ENCODE measurements at places on chromosomes 5 and 9.
A peak's percentile ranks its signal among the peaks of the same experiment; 100 is the strongest.

DNA sequence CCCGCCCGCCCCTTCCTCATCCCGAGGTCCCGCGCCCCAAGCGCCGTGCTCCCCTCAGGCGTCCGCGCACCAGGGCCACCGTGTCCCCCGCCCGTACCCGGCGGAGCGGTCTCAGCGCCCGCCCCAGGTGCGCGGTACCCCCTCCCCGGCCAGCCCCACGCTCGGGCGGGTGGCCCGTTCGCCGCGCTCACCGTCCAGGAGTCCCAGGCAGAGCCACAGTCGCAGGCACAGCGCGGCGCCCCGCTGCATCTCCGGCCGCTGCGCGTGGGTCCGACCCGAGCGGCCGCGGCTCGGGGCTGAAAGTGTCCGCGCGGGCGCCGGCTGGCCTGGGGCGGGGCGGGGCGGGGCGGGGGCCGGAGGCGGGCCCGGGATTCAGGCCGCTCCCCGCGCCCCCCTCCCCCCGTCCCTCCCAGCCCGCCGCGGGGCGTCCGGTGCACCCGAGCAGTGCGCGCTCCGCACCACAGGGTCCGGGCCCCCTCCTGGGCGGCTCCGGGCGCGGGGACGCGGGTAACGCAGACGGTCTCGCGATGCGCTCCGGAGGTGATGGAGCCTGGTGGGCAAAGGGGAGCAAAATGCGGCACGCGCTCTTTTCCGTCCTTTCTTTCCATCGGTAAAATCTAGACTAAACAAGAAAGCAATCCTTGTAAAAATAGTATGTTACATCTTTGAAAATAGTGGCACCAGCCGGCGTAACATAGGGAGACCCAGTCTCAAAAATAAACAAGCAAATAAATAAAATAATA, at the start of gene FLT4:
FLT4 (minus strand) TSS at position 304 of the 743 bp plus-strand sequence; CDS start at position 249, 55 bp downstream.
- DNase-seq, result no peak

- no peak for DNase-seq
Measured at GRCh38 chr9:20152151-20152725, 363.4 kb upstream of the SLC24A2 start.

DNA sequence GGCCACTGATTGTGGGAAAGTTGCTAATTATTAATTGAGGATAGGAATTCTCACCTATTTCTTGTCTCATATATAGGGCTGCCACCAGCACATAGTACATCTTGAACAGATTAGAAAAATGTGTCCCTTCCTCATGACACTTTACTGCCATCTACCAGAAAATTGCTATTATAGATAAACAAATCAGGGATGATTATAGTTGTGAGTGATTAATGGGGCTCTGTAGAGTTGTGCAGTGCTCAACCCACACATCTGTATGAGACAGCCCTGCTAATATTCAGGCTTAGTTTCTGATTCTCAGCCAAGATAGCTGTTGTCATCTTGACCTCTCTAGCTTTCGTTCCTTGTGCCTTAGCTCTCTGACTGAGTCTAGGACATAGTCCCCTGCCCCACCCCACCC, 373.3 kb downstream of the TLE4 start:
- no peak for DNase-seq

- no peak for DNase-seq
Measured at GRCh38 chr5:617896-618295, 5.8 kb downstream of the CEP72 start.

GRCh38 chr9:112605963-112606699, 111.8 kb downstream of the INIP start:
- DNase-seq, result no peak

DNA sequence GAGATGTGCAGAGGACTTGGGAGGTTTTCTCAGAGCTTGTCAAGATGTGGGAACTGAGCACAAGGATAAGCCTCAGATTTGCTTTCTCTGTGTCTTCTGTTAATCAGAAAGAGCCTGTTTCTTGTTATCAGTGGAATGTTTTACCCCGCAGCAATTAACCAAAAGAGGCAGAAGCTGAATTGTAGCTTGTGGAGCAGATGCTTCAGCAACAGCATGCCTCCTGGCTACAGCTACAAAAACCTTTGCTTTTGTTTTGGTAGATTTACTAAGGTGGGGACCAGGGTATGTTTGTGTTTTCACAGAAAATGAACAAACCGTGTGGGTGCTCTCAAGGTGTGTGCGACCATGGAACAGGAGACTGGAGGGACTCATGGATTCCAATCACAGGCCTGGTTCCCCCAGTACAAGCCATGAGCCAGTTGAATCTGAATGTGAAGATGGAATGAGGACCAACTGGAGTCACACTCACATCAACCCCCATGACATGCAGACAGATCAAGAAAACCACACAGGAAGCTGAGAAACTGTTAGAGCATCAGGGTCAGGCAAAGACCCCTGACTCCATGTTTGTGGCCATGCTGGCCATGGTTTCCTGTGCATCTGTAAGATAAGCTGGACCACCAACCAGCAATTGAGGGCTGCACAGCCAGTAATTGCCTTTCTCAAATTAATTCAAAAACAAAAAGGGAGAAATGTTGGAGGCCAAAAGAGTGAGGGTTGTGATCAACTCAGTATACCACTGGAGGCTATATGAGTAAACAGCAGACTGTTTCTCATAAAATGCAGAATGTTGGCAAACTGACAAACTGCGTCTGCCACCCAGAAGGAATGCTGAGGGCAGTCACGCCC, 6.9 kb downstream of the UGT3A2 start:
- no peak for DNase-seq

- no peak for DNase-seq
Measured at GRCh38 chr9:75891277-75891741, 836 bp downstream of the PCSK5 start.

DNA sequence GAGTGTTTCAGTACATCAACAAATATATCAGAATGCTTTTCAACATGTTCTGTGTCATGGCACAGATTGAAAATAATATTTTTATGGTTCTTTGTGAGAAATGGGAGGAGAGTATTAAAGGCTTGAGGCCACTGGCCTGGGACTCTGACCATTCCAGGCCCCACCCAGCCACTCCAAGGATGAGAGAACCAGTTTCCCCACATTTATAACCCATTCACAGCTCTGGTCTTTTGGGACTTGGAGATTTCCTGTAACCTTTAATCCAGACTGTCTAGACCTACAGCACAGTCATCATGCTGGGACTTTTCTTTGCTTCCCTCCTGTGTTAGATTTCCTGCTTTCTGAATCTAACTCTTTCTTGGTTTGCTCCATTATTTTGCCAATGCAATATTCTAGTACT, 389.6 kb downstream of the KIAA0825 start:
- DNase-seq, result no peak

GRCh38 chr5:10506535-10506934, 57.3 kb upstream of the ANKRD33B start:
- DNase-seq, result no peak

DNA sequence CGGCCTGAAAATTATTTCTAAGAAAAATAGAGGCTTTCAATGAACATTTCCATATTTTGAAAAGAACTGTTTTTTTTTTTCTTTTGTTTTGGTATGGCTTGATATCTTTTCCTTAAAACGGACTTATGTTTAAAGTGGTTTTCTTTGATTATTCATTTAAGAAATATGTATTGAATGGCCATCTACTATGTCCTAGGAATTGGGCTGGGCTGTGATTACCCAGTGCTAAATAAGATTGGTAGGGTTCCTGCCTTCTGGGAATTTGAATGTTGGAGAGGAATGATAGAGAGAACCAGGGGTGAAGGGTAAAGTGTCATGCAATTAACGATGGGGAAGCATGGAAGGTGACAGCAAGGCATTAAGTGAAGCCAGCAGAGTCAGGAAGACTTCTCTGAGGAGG, 33.2 kb downstream of the TNFSF8 start:
- DNase-seq, result no peak

GRCh38 chr9:137619240-137620047, 639 bp downstream of the EHMT1 start:
- peak; percentile 34 for DNase-seq

DNA sequence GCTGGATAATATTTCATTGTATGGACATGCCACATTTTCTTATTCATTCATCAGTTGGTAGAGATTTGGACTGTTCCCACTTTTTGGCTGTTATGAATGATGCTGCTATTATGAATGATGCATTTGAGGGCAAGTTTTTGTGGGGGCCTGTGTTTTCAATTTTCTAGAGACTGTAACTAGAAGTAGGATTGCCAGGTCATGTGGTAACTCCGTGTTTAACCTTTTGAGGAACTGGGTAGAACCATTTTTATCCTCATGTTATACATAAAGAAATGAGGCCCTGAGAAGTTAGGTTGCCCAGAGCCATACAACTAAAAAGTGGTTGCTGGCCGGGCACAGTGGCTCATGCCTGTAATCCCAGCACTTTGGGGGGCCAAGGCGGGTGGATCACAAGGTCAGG, 22.4 kb upstream of the STRBP start:
- DNase-seq, result no peak

- no peak for DNase-seq
Measured at GRCh38 chr5:44691802-44692201, 116.9 kb upstream of the MRPS30 start.

DNA sequence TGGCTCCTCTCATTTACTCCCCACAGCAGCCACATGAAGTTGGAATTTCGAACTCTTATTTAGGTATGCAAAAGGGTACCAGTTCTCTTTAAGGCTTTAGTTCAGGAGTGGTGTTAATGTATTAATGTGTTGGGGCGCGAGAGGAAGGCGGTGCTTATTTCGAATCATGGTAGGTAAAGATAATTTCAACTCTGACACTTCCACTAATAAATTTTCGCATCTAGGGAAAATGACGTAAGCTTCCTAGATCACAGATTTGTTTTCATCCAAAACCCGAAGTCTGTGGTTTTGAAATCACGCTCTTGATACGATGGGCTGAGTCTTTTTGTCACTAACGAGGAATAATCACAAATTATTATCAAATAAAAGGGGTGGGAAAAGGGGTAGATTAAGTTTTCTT, 681 bp downstream of the PPWD1 start:
- DNase-seq, result peak; percentile 45

- no peak for DNase-seq
Measured at GRCh38 chr5:1212881-1213280, 11.5 kb downstream of the SLC6A19 start.

GRCh38 chr5:53929570-53929969, 369.1 kb downstream of the NDUFS4 start:
- DNase-seq, result no peak

DNA sequence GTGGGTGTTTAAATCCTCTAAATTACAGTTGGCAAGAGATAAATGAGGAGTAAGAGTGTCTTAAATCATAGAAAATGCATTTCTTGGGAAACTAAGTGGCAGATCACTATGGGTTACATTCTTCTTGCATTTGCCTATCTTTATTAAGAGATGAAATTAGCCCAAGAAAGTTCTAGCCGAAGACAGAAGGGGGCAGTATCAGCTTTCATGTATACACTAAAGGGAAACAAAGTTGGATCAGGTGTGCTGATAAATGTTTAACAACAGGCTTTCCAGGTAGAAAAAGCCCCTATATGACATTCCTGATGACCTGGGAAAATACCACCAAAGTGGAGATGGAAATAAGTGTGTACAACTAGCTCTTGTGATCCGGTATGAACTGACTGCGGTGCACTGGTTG, 81.9 kb upstream of the TLR4 start:
- DNase-seq, result no peak

- DNase-seq, result no peak
Measured at GRCh38 chr9:126965541-126966428, 51.2 kb downstream of the RALGPS1 start.

- DNase-seq, result no peak
Measured at GRCh38 chr9:127877566-127877998, at the start of gene AK1. AK1 (minus strand) TSS chr9:127877675; CDS start chr9:127874617, 3,058 bp downstream.

DNA sequence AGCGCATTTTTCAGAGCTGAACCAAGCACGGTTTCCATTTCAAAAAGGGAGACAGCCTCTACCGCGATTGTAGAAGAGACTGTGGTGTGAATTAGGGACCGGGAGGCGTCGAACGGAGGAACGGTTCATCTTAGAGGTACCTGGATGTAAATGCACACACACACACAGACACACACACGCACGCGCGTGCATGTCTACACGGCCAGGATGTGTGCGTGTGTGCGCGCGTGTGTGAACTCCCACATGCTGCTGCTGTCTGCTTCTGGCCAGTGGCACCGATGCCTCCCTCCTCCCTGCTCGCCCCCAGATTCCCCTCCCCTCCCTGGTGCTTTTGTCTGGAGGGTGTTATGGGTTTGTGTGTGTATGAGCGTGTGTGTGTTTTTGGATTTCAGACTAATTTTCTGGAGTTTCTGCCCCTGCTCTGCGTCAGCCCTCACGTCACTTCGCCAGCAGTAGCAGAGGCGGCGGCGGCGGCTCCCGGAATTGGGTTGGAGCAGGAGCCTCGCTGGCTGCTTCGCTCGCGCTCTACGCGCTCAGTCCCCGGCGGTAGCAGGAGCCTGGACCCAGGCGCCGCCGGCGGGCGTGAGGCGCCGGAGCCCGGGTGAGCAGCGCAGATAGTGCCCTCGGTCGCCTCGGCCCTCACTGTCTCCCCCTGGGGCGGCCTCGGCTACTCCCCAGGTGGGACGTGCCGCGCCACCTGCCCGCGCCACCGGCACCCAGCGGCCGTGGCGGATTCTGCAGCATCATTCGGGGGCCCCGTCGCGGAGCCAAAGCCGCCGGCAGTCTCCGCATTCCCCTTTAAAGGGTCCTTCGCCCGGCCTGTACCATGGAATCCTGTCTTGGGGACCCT, at the start of gene NTRK2:
NTRK2 (plus strand) TSS at position 442 of the 850 bp plus-strand sequence. CDS start 1,020 bp downstream, outside the sequence.
- DNase-seq, result no peak

GRCh38 chr9:118609355-118610044, 759.7 kb downstream of the BRINP1 start:
- no peak for DNase-seq

DNA sequence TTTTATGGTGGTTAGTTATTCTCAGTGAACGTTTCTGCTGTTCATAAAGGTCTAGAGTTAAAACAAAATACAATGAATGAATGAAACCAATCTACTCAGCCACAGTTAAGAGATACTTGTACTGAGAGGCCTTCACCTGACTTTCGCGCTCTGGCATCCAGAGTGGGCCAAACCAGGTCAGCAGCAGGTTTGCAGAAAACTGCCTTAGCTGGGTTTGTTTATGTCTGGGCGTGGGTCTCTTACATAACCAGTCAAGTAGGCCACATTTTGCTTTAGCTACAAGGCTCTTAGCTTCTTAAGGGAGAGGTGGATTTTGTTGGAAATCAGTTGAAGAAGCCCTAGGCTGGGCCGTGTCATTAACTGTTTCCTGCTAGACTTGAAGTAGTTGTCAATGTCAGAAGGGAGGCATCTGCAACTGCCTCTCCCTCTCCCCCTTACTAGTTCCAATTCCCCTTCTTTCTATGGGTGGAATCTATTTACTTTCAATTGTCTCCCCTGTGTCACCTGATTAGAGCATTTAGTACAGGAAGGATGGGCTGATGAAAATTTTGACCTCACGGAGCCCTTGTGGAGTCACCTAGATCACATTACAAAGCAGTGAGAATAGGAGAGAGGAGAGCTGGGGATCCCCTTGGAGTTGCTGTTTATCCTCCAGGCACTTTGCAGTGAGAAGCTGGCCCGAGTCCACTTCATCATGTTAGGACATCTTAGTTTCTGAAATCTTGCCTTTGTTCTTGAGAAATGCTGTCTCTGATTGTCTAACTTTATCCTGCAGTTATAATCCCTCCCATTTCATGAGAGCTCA, 200.5 kb downstream of the ARHGEF28 start:
- no peak for DNase-seq

DNA sequence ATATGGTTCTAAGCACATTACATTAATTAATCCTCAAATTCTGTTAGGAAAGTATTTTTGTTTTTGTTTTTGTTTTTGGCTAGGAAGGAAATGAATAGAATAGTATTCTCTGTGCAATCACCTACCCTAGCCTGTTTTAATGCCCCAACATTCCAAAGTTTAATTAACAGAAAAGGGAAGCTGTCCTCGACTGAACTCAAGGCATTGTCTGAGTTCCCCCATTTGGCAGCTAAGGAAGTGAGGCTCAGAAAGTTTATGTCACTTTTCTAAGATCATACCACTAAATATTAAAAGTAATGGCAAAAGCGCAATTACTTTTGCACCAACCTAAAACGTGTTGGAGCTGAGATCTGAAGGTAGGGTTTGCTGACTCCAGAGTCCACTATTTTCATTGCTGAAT, 59.8 kb downstream of the FGF1 start:
- DNase-seq, result no peak
